Urothelium cell line (cell line): ENCODE measurements at places on chromosomes 4 and X.

DNA sequence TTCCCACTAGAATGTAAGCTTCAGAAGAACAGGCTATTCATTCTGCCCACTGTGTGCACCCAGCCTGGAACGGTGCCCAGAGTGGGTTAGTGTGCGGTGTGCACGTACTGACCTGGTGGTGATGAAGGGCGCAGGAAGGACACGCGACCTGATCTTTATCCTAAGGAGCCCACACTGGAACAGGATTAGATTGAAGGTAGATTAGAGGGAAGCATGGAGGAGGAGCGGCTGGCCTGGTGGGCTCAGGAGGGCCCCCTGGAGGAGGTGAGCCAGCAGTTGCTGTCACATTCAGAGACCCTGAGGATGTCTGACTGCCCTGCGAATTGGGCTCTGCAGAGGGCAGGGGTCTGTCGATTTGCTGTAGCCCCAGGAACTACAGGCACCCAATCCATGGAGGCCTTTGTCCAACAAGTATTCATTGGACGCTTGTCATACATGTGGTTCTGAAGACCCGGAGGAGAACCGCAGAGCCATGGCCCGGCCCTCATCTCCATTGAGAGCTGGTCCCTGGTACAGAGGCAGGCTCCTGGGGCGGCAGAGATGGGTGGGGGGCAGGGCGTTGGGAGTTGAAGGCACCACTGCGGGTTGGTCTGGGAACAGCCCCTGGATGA, 73.2 kb downstream of the HTRA3 start:
- DNase-seq: no peak

- no peak for DNase-seq
Observed at GRCh38 chr4:65880594-65880993, 210.3 kb upstream of the EPHA5 start.

- DNase-seq: no peak
Observed at GRCh38 chrX:115214151-115214550, 19.7 kb downstream of the LRCH2 start.

GRCh38 chrX:275476-275966, 5.7 kb upstream of the PLCXD1 start:
- no peak for DNase-seq

DNA sequence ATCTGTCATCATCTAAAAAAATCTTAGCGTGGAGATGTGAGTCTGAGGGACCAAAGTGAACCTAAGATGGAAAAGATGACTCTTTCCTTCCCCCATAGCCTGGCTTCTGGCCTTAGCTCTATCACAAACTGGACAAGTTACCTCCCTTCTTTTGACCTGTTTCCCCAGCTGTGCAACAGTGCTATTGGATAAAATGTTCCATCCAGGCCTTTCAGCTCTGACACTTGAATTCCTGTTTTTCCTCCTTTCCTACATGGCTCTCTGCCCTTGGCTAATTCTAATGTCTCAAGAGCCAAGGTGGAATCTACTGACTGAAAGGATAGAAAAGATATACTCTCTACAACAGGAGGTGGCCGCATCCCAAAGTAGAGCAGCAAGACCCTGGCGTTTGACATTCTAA, 84.5 kb upstream of the ARHGEF9 start:
- DNase-seq: no peak

DNA sequence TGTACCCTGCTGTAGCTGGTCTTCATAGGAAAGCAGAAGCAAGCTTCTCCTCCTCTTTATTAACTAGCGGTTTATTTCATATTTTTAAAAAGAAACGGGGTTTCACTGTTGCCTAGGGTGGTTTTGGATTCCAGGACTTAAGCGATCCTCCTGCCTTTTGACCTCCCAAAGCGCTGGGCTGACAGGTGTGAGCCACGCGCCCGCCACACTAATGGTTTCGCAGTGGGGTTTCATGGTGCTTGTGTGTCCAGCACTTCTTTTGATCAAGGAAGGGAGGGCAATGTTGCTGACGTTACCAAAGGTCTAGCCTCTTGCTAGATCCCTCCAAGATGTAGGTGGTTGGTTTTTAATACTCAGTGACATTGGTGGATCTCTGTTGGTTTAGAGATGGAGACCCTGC, 1.4 kb downstream of the MAEA start:
- no peak for DNase-seq
